ENCODE measurements at places on chromosomes 4 and X.

DNA sequence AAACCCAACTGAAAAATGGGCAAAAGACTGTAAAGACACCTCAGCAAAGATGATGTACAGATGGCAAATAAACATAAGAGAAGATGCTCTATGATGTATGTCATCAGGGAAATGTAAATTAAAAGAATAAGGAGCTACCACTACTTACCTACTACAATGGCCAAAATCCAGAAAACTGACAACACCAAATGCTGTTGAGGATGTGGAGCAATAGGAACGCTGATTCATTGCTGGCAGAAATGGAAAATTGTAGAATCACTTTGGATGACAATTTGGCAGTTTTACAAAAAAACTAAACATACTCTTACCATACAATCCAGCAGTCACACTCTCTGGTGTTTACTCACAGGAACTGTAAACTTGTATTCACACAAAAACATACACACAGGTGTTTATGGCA lies 222.3 kb upstream of the LDB2 start:
- DNase-seq = no peak

DNA sequence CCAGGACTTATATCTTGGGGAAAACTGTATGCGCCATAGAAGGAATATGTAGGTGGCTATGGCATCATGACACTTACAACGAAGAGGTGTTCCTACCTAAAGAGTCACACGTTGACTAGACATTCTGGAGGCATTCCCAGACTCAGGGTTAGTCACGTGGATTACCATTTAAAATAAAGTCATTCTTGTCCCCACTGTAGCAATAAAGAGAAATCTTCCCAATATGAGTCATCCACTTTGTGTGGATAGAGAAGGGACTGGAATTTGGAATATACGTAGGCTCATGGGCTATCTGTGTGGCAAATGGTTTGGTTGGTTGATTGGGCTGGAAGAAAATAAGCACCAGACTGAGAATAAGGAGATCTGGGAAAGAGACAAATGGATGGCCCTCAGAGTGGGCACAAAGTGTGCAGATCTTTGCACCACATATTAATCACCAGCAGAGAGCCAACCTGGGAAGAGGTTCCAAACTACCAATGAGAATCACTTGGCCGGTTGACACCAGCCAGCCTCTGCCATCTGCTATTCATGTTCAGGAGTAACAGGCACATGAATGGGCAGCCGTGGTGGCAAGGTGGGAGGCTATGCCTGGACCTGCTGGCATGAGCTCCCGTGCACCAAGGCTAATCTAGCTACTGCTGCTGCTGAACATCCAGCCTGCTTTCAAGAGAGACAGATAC lies 41.0 kb downstream of the MTNR1A start:
- no peak for DNase-seq

GRCh38 chr4:31538877-31539276 lies 818.7 kb downstream of the PCDH7 start:
- DNase-seq = no peak

DNA sequence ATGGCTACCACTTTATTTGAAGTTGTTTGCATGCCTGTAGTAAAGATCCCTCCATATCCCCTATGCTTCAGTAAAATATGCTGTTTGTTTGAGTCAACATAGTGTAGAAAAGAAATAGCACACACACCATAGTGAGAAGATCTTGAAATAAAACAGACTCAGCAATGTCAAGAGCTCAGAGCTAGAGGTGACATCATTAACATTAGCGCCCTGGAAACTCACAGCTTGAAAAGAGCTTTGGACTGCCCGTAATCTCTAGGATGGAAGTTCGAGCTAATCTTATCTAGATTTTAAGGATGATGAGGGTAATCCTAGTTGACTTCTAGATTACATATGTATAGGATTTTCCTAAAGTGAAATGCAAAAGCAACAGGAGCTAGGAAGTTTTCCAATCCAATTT lies 275.6 kb downstream of the SMARCA1 start:
- no peak for DNase-seq

GRCh38 chr4:24330172-24330571 lies 254.2 kb downstream of the DHX15 start:
- DNase-seq = peak; percentile 12

- DNase-seq = no peak
Observed at GRCh38 chrX:154599531-154599930, 14.6 kb downstream of the CTAG1A start.

GRCh38 chr4:1395941-1396805 lies 10.1 kb downstream of the NKX1-1 start:
- no peak for DNase-seq

DNA sequence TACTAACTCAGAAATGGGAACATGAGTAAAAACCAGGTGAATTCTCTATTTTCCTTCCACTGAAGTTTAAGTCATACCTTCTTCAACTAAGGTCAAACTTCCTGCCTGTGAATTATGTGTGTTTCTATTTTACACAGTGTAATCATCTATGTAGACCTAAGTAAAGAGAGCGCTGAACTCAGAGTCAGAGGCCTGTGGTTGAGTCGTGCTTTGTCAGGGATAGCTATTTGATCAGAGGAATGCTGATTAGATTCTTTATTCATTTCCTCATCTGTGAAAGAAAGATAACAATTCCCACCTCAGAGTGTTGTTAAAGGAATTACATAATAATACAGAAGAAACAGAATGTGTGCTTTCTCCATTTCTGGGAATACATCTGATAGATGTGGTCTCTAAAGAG lies 654.1 kb downstream of the STIM2 start:
- DNase-seq = no peak

- no peak for DNase-seq
Observed at GRCh38 chrX:72095370-72095769, 36.3 kb downstream of the RTL5 start.

DNA sequence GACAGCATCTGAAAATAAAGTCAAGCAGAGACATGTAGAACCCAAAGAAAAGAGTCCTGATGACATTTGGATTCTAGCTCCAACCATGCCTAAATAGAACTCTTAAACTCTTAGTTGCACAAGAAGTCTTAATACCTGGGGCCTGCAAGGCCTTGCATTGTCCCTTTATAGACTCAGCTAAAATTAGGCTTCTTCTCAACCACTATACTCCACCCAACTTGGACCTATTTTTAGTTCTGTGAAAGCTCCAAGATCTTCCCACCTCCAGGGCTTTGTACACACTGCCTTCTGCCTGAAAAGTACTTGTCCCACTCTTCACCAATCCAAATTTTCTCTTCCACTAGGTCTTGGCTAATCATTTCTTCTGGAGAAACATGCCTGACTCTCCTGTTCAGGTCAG lies 36.5 kb downstream of the PLK4 start:
- no peak for DNase-seq

Measured in A673 (cell line).